ENCODE measurements at places on chromosomes 1 and 21.

- no peak for DNase-seq
Measured at GRCh38 chr21:35932232-35932911, 128.0 kb downstream of the SETD4 start.

DNA sequence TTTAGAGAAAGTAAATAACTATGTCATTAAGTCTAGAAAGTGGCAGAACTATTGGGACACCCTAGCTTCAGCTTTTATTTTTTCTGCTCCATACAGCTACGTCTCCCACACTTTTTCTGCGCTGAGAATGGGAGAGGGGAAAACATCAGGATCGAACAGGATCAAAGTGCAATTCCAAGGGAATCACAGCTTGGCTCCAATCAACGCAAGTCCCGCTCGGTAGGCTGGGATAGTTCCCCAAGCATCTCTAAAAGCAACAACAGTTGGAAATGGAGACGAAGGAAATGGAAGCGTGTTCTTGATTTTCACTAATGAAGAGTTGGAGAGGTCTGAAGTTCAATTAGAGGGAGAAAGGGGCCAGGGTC, 536 bp downstream of the HMGCL start:
- no peak for DNase-seq

- no peak for DNase-seq
Measured at GRCh38 chr1:44357710-44358109, 2.7 kb upstream of the ERI3 start.

GRCh38 chr21:40472013-40472412, 374.9 kb downstream of the DSCAM start:
- no peak for DNase-seq

DNA sequence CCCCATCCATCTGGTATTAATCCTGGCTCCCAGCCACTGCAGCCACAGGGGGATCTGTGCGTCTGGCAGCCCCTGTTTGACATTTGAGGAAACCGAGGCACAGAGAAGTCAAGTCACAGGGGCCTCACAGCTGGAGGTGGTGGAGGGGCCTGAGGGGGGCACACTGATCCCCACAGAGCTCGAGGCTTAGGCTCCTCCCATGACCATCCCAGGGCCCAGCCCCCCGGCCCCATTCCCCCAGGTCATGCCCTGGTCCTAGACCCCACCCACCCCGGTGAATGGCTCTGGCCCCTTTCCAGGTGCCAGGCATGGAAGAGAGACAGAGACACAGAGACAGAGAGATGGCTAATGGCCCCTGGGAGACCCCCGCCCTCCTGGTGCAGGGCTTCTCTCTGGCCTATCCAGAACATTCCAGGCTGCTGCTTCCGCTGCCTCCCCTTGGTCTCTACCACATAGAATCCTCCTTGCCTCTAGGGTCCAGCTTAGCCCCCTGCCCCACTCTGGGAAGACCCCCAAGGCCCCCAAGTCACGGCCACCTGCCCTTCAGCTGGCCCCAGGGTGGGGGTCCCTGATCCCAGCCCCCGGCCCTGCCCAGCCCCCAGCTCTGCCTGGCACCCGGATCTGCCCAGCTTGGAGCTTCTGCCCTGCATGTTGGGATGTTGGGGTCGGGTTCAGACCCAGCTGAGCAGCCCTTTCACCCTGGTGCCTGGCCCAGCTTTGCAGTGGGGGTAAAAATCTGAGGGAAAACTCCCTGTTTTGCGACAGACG, 29.2 kb upstream of the LRRC3 start:
- DNase-seq, result no peak

- DNase-seq, result no peak
Measured at GRCh38 chr21:15506086-15506485, 223.7 kb upstream of the USP25 start.

- DNase-seq, result no peak
Measured at GRCh38 chr1:81029266-81029665, 771.5 kb upstream of the ADGRL2 start.

GRCh38 chr1:76500116-76500515, 367.2 kb upstream of the ST6GALNAC5 start:
- DNase-seq, result no peak

- DNase-seq, result no peak
Measured at GRCh38 chr1:22803833-22804232, 93.2 kb downstream of the EPHB2 start.

GRCh38 chr1:169031566-169032224, 74.8 kb upstream of the ATP1B1 start:
- DNase-seq, result no peak

DNA sequence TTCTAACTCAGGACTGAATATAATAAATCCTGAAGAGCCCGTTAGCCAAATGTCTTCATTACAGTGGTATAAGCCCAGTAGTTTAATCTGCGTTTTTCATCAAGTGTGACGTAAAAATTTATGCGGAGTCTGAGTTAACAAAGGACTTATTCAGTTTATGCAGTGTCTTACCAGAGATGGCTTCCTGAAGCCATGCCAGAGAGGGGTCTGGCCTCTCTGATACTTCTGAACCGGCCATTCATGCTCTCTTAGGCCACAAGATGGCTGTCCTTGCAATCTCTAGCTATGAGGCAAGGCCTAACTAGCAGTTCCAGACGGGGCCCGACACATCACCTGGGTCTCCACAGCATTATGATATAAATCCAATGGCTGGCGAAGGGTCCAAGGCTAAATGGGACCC, 101.4 kb downstream of the TEX35 start:
- no peak for DNase-seq

DNA sequence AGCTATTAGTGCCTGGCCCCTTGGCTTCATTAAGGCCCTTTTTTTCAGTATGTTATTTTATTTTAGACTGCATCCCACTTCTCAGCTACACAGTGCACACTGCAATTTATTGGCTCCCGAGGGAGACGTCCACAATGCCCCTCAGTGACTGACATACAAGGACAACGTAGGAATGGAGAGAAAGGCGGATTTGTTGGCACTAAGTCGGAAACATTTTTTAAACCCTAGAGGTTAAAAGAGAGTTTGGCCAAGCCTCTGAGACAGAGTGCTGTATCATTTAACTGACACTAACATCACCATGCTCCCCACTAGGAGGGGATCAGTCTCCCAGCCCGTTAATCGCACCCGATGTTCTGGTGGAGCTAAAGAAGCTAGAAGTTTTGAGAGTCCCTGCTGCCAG, 45.7 kb upstream of the FOXD3 start:
- DNase-seq, result no peak
